ENCODE measurements at places on chromosomes 5 and 9.

DNA sequence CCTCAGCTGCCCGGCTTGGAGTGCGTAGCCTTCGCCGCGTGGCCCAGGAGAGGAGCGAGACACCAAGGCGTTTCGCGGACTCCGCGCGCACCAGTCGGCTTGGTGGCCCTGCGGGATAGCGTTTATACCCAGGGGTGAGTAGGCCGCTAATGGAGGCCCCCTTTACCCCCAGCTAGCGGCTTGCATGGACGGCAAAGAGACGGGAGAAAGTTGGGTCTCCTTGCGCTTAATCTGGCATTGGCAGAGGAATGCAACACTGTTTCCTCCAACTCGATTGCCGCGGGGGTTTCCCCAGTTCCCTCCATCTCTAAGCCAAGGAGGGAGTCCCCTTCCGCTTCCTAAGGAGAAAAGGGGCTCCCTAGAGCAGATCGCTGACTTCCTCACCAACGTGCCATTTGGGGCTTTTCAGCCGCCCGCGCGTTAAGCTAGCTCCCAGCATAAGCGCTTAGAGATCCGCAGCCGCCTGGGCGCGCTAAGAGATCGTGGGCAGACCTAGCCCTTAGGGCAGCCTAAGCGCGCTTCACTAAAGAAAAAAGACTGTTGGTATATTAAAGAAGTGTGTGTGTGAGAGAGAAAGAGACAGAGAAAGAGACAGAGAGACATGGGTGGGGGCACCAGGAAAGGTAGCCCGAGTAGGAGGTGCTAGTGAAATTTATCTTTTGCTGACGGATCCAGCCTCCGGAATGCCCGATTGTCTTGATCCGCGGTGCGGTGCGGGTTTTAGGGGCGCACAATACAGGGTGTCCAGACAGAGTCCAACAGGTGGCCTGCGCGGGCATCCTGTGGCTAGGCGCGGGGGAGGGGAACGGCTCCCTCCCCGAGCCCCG is 597.9 kb upstream of the SGCD start:
- DNase-seq: no peak

- no peak for DNase-seq
These were observed 69.3 kb downstream of the ALDH7A1 start for GRCh38 chr5:126525630-126526245.

DNA sequence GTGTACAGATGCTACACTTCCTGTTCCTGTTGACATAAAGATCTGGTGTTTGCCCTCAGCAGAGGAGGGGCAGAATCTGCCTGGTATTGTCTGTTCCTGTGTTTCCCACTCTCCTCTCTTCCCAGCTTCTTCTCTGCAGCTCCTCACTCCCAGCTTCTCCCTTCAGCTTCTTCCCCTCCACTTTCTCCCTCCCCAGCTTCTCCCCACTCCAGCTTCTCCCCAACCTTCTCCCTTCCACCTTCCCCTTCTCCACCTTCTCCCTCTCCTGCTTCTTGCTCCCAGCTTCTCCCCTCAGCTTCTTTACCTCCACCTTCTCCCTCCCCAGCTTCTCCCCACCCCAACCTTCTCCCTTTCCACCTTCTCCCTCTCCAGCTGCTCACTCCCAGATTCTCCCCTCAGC is 148.9 kb upstream of the IRX2 start:
- DNase-seq: no peak

- no peak for DNase-seq
These were observed 134.4 kb downstream of the FGF1 start for GRCh38 chr5:142551338-142552067.

- DNase-seq: no peak
These were observed 285.1 kb downstream of the GADD45G start for GRCh38 chr9:89889865-89890264.

DNA sequence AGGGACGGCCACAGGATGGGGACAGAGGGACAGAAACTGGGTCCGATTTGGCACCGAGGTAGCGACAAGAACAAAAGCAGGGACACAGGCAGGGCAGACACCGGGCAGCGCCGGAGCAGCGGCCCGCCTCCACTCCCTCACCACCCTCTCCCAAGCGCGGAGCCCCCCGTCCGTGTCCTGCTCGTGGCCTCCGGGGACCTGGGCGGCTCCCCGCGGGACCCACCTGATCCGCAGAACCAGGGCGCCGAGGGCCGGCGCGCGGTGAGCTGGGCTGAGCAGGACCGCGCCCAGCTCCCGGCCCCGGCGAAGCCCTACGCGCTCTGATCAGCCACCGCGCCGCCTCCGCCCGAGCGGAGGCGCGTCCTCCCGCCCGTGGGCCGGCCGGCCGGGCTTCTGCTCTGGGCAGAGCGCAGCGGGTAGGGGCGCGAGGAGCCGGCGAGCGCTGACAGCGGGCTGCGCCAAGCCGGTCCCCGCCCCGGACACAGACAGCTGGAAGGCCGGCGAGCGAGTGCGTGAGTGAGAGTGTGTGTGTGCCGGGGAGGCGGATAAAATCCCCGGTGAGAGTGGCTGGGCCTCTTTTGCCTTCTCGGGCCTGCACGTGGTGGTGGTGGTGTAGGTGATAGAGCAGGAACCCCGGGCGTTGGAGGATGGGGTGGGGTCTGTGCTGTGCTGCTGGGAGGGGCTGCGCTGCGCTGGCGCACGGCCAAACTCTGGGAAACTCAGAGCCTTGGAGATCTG is at the start of gene GGTA1:
Gene GGTA1 (minus strand): TSS at position 418 of the 738 bp plus-strand sequence. CDS start 31,922 bp downstream, outside the sequence.
- DNase-seq: peak; percentile 22

GRCh38 chr5:134003817-134004625 is 754 bp downstream of the VDAC1 start:
- no peak for DNase-seq

DNA sequence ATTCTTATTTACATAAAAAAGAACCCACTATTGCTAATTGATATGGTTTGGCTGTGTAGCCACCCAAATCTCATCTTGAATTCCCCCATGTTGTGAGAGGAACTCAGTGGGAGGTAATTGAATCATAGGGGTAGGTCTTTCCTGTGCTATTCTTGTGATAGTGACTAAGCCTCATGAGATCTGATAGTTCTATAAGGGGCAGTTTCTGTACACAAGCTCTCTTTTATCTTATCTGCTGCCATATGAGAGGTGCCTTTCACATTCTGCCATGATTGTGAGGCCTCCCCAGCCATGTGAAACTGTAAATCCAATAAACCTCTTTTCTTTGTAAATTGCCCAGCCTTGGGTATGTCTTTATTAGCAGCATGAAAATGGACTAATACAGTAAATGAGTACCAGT is 58.2 kb upstream of the PRR16 start:
- peak; percentile 78 for DNase-seq

- no peak for DNase-seq
These were observed 275.9 kb downstream of the GADD45G start for GRCh38 chr9:89880721-89881120.
